ENCODE measurements at places on chromosomes 1 and 21. TPM values are rescaled to one million over a fixed set of nuclear protein-coding genes. Genes with fewer than 3 reads are reported as not detected.
A peak's percentile ranks its signal among the peaks of the same experiment; 100 is the strongest.

The CHRM3 gene
- 6.6 TPM for total RNA-seq

DNA sequence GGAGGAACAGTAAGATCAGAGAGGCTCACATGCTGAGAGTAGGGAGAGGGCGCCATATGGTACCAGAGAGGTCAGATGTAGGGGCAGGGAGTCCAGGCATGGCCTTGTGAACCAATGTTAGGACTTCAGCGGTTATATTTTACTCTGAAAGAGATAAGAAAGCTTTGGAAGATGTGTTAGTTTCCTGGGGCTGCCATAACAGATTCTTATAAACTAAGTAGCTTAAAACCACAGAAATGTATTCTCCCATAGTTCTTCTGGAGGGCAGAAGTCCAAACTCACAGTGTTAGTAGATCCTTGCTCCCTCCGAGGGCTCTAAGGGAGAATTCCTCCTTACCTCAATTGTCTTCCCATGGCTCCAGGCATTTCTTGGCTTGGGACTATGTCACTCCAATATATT lies 502.5 kb upstream of the ADGRL2 start:
- H3K27me3 ChIP-seq: no peaks in the 10 kb centered on the region
- H3K4me1 ChIP-seq: no peaks in the 10 kb centered on the region
- DNase-seq: no peak
- no peak overlapping the region for H3K27ac ChIP-seq

GRCh38 chr1:212677136-212677535 lies 22.5 kb downstream of the BATF3 start:
- H3K4me3 ChIP-seq: no peak overlapping the region
- no peaks in the 10 kb centered on the region for H3K27me3 ChIP-seq
- no peak for DNase-seq
- no peak overlapping the region for H3K27ac ChIP-seq

DNA sequence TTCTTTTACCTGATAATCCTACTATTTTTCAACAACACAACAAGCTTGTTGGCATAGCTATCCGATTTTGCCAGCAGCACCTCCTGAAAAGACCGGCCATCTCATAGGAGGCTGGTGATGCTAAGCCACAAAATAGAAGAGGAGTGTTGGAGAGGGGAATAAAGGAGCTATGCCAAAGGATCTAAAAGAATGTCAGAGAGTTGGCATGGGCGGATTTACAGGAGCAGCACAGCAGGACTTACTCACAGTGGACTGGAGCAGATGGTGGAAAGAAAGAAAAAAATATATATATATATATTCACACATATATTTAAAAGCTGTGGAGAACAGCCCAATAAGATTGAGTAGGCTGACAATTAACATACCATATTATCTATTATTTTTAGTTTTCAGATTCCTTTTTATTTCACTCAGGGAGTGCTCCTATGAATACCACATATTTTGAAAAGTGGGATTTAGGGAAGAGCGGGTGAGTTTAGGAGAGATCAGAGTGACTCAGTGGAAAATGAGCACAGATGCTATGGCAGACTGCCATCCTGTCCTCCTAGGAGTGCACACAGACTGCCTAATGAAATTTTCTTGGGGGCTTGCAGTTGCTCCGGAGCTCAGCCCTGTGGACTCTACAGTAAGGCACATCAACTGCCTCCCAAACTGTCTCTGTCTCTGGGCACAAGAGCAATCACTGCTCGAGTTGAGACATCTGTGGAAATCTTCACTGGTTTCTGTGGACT lies 394.4 kb upstream of the CHRM3 start:
- H3K4me1 ChIP-seq: no peaks in the 10 kb centered on the region
- no peak overlapping the region for H3K4me3 ChIP-seq
- no peak overlapping the region for H3K27ac ChIP-seq

- no peaks in the 10 kb centered on the region for H3K27me3 ChIP-seq
- H3K27ac ChIP-seq: no peak overlapping the region
- DNase-seq: no peak
- H3K4me3 ChIP-seq: no peak overlapping the region
Observed at GRCh38 chr1:48480504-48480903, 8.5 kb upstream of the SPATA6 start.

DNA sequence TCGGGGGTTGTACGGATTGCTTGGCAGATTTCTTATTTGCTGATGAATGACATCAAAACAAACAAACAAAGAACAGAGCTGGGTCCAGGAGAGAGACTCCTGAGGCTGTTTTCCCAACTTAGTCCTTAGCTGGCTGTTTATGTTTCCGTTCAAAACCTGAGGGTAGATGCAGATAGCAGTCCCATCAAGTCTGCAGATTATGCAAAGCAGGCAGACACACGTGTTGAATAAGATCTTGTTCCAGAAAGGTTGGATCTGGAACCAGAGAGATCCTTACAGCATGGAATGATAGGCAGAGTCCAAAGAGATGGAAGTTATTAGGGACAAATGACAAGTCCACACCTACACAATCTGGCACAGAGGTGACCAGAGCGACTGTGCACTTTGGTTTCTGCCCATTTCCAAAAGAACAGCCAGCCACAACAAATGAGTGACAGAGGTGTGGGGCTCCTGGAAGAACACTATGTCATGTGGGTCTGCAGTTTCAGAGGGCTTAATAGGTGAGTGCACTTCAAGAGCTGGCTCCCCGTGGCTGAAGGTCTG lies 65.5 kb downstream of the MAN1C1 start:
- H3K27ac ChIP-seq: no peak overlapping the region
- H3K4me3 ChIP-seq: no peak overlapping the region
- no peaks in the 10 kb centered on the region for H3K27me3 ChIP-seq

GRCh38 chr1:14682941-14683621 lies 84.6 kb downstream of the KAZN start:
- DNase-seq: peak; percentile 67
- H3K27me3 ChIP-seq: no peaks in the 10 kb centered on the region
- no peaks in the 10 kb centered on the region for H3K36me3 ChIP-seq
- no peaks in the 10 kb centered on the region for H3K4me1 ChIP-seq
- no peak overlapping the region for H3K27ac ChIP-seq

DNA sequence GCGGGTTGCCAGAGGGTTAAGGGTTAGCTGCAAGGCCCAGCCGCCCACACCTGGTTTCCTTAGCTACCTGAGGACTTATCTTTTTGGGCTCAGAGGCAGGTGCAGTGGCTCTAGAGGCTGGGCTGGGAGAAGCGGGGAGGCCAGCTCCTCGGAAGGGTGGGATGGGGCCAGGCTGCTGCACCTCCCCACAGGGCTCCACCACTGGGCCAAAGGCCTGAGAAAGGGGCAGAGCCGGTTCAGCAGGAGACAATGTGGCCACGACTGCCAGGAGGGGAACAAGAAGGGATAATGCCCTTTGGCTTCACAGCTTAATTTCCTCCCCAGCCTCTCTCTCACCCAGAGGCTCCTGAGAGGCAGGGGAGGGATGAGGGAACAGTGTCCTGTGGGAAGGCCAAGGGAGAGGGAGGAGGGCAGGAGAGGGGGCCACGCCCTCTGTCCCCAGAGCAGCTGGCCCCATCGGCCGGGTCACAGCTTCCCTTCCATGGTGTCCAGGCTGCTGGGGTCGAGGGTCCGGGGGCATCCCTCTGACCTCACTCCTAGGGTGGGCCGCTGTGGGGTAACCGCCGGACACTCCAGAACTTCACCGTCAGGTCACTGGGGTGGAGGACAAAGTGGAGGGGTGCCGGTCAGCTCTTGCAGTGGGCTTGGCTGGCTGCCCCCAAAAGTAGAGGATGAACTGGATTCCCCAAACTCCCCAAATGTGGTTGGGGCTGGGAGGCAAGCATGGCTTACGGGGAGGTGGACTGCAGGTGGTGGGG lies 50.4 kb downstream of the KIF21B start:
- H3K27me3 ChIP-seq: no peaks in the 10 kb centered on the region
- DNase-seq: no peak
- no peak overlapping the region for H3K4me3 ChIP-seq
- H3K4me1 ChIP-seq: no peaks in the 10 kb centered on the region

GRCh38 chr21:31766899-31767298 lies 35.0 kb upstream of the SCAF4 start:
- H3K36me3 ChIP-seq: no peaks in the 10 kb centered on the region
- H3K27me3 ChIP-seq: no peaks in the 10 kb centered on the region
- H3K27ac ChIP-seq: no peak overlapping the region
- H3K4me3 ChIP-seq: no peak overlapping the region

DNA sequence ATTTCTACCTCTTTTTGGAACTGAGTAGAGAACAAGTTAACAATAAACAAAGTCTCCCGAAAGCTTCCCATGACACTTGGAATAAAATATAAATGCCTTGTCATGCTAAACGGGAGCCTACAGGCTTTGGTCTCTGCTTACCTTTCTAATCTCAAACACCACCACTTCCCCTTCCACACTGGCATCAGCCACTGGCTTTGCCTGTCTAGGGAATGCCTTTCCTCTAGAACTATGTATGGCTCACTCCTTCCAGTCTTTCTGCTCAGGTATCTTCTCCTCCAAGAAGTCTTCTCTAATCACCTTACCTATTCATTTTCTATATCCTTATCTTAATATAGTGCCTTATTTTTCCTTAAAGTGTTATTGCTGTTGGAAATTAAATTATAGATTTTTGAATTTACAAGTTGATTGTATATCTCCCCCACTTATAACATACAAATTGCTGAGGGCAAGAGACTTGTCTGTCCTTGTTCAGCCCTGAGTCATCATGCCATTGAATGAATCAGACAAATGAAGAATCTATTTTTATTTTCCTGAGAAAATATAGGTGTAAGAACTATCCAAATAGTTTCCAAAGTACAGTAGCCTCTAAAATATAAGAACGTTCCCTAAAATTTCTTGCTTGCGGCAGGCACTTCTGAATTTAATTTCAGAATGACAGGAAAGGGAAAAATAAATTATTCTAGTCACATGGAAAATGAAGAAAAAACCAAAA lies 119.2 kb downstream of the TM2D1 start:
- no peaks in the 10 kb centered on the region for H3K36me3 ChIP-seq
- H3K27me3 ChIP-seq: no peaks in the 10 kb centered on the region
- no peak overlapping the region for H3K27ac ChIP-seq

The CRNN gene
- not detected for total RNA-seq

DNA sequence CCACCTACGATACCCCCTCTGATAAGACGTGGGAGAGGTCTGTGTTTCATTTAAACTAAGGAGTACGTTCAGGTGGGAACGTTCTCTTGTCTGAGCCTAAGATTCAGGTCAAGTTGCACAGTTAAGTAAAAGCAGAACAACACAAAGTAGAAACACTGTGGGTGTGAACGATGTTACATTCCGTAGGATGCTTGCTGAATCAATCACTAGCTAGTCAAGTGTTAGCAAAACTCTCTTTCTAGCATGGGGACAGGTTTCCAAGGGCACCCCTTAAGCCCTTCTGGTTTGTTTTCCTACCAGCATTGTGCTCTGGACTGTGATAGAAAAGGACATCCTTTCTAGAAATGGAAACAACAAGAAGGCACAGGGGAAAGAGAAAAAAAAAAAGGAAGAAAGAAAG lies 13.3 kb downstream of the C1orf162 start:
- H3K36me3 ChIP-seq: no peaks in the 10 kb centered on the region
- no peaks in the 10 kb centered on the region for H3K27me3 ChIP-seq
- H3K4me1 ChIP-seq: peaks cover 3% of the 10 kb centered on the region
- no peak overlapping the region for H3K4me3 ChIP-seq

DNA sequence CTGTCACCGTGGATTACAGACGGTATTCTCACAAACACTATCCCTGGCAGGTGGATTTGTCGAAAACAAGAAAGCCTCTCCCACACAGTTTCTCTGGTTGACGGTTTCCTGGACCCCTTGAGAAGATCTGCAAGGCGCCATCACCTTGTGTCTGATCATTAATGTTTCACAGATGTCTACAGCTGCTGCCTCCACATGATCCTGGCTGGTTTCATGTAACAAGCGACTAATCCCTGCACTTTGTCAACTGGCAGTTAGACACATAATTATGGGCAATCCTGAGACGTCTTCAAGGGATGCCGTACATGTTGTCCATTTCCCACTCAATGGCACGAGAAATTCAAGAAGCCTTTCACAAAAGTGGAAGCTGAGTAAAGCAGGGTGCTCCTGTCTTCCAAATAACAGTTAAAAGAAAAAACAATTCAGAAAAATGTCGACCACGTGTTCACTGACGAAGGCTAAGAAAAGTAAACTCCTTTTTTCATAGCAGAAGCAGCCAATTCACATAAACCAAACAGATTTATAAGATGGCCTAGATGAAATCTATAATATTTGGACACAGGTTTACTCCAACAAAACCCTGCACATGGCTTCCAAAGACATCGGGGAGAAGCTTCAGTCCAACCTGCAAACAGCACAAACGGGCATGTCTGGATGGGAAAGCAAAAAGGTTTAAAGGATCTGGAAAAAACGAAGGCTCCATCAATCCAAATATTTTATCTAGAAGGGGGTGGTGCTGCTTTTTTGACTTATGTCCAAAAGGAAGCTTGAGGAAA lies 52.2 kb downstream of the CAPZB start:
- no peaks in the 10 kb centered on the region for H3K36me3 ChIP-seq
- H3K4me1 ChIP-seq: peaks cover 55% of the 10 kb centered on the region
- H3K4me3 ChIP-seq: no peak overlapping the region
- peak; percentile 93 for DNase-seq
- H3K27me3 ChIP-seq: no peaks in the 10 kb centered on the region
- H3K27ac ChIP-seq: no peak overlapping the region

GRCh38 chr1:167748906-167749305 lies 27.1 kb downstream of the MPZL1 start:
- H3K36me3 ChIP-seq: no peaks in the 10 kb centered on the region
- no peak overlapping the region for H3K4me3 ChIP-seq
- DNase-seq: no peak

DNA sequence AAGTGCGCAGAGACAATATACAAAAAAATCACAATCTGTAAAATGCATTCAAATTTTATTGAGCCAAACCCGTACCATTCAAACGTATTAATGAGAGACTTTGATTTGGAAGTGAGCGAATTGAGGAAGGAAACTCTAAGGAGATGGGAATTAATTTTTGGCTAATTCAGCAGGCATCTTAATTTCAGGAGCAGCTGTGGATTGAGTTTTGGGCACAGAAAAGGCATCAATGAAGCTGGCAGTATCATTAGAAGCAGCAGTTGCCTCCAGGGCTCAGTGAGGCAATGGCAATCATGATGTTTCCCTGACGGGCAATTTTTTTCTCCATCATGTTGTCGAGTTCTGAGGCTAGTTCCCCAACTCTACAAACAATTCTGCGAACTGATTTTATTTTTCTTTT lies 2041.6 kb downstream of the NCAM2 start:
- H3K27me3 ChIP-seq: no peaks in the 10 kb centered on the region
- no peaks in the 10 kb centered on the region for H3K36me3 ChIP-seq
- H3K27ac ChIP-seq: no peak overlapping the region
- no peak overlapping the region for H3K4me3 ChIP-seq

DNA sequence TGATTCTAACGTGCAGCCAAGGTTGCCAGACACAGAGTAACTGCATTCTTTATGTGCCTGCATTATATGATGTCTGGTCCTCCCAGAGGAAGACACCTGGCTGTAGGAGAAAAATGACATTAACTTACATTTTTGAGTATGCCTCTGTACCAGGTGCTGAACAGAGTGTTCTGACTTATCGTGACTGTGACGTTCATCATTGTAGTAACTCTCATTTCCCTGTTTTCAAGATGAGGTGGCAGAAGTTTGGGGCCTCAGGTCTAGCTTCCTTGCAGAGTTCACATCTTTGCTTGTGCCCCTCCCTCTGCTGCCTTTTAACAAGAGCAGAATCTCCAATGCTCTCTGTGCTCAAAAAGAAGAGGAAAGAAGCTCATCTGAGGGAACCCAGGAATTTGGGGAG lies 488.0 kb downstream of the AJAP1 start:
- DNase-seq: no peak
- H3K4me3 ChIP-seq: no peak overlapping the region
- H3K27me3 ChIP-seq: no peaks in the 10 kb centered on the region
- H3K27ac ChIP-seq: no peak overlapping the region
- no peaks in the 10 kb centered on the region for H3K4me1 ChIP-seq
- no peaks in the 10 kb centered on the region for H3K36me3 ChIP-seq

The ZNF436 gene
- 30.9 TPM for total RNA-seq

The C1QTNF12 gene
- 2.5 TPM for total RNA-seq
